ENCODE measurements at places on chromosomes 3 and 15. TPM values are rescaled to one million over a fixed set of nuclear protein-coding genes. Genes with fewer than 3 reads are reported as not detected.

- DNase-seq: no peak
Observed at GRCh38 chr3:62722344-62722743, 152.9 kb downstream of the CADPS start.

GRCh38 chr15:45585069-45585791 lies 1.9 kb upstream of the BLOC1S6 start:
- no peak for DNase-seq

DNA sequence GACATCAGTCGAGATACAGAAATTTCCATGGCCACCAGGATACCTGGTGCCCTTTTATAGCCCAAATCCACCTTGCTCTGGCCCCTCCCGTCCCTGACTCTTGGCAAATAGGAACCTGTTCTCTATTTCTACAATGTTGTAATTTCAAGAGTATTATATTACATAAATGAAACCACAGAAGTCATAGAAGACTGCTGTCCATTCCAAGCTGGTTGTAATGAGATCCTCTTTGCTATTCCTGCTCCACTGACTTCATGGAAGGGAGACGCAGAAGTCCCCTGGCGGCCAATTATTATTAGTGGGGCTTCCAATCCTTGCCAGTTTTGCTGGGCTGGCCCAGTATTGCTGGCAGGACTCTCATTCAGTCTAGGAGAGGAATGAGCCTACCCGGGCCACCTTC lies 26.6 kb downstream of the DCP1A start:
- no peak for DNase-seq

GRCh38 chr3:41580274-41580959 lies 381.1 kb downstream of the CTNNB1 start:
- DNase-seq: no peak

DNA sequence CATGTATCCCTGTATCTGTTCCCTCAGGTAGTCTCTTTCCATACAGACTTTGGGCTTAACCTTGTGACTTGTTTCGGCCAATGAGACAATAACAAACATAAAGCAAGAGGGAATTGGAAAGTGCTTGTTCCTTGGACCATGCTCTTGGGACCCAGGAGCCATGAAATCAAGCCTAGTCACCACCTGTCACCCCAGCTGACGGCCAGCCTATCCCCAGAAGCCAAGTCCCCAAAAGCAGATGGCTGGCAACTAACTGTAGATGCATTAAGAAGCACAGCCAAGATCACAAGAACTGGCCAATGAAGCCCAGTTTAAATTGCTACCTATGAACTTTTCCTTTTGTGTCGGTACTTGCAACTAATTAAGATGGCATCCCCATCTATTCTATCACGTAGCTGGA lies 822.0 kb downstream of the CADM2 start:
- no peak for DNase-seq

GRCh38 chr3:71726146-71726545 lies 944 bp upstream of the EIF4E3 start:
- peak; percentile 59 for DNase-seq

- DNase-seq: no peak
Observed at GRCh38 chr15:23853286-23853685, 166.2 kb upstream of the NDN start.

- DNase-seq: no peak
Observed at GRCh38 chr3:171678971-171679492, 131.3 kb downstream of the PLD1 start.

DNA sequence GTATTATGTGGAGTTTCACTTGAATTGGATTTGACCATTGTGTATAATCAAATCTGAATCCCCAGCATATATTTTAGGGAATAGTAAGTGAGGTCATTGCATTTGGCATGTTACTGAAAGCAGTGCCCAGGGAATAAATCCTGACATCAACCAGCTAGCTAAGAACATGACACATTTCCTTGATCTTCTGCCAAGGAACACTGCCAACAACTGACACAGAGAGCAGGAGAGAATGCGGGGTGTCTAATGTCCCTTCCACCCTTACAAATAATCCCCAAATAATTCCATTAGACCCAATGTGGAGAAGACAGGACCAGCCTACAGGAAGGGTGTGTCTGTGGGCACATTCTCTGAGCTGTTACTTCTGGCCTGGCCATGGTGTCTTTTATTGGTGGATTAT lies 30.6 kb upstream of the UBE3A start:
- DNase-seq: no peak

- DNase-seq: no peak
Observed at GRCh38 chr3:194281306-194281705, 69.8 kb downstream of the CPN2 start.

DNA sequence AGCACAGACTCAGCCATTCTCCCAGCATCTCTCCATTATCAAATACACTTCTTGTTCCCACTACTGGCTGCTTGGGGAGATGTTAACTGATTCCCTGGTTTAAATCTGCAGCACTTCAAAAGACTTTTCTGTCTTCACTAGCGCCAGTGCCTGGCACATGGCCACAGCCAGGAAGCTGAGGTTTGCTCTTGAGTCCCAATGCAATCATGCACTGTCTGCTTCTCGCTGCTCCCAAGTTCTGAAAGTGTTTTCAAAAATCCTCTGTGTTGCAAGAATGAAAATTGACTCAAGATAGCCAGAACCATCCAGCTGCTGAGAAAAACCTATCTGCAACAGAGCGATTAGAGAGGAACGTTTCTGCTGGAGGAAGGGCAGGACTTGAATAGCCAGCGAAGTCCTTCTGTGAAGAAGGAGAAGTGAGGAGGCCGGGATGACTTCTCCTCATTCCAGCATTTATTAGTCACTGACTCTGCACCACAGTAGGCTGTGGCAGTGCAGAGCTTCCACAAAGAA lies 358.4 kb upstream of the NR2F2 start:
- DNase-seq: no peak

- DNase-seq: no peak
Observed at GRCh38 chr15:27956285-27956684, 142.8 kb downstream of the OCA2 start.

The ACKR4 gene
- not detected for total RNA-seq

The PYGO1 gene
- total RNA-seq: not detected

The IL17RE gene
- 1.7 TPM for total RNA-seq

The MYO1E gene
- 40.8 TPM for total RNA-seq

The GCSAM gene
- 19.6 TPM for total RNA-seq

The IGSF11 gene
- total RNA-seq: not detected

The COL6A5 gene
- total RNA-seq: 0.03 TPM

The ST3GAL6 gene
- not detected for total RNA-seq

The CCR8 gene
- total RNA-seq: 7.6 TPM
